Activated CD8-positive, alpha-beta T cell treated with anti-CD3 and anti-CD28 coated beads, Interleukin-2, amount 10 ng/mL, durations not matched to agents 7 days and 5 days (primary cell): ENCODE measurements at places on chromosomes 6 and 20. TPM values are rescaled to one million over a fixed set of nuclear protein-coding genes. Genes with fewer than 3 reads are reported as not detected.
A peak's percentile ranks its signal among the peaks of the same experiment; 100 is the strongest.

GRCh38 chr6:26534681-26535465, 3.3 kb upstream of the HMGN4 start:
- peaks cover 13% of the 10 kb centered on the region for H3K36me3 ChIP-seq
- H3K27ac ChIP-seq = no peak overlapping the region
- no peak overlapping the region for H3K4me3 ChIP-seq
- DNase-seq = no peak
- peaks cover 50% of the 10 kb centered on the region for H3K4me1 ChIP-seq

DNA sequence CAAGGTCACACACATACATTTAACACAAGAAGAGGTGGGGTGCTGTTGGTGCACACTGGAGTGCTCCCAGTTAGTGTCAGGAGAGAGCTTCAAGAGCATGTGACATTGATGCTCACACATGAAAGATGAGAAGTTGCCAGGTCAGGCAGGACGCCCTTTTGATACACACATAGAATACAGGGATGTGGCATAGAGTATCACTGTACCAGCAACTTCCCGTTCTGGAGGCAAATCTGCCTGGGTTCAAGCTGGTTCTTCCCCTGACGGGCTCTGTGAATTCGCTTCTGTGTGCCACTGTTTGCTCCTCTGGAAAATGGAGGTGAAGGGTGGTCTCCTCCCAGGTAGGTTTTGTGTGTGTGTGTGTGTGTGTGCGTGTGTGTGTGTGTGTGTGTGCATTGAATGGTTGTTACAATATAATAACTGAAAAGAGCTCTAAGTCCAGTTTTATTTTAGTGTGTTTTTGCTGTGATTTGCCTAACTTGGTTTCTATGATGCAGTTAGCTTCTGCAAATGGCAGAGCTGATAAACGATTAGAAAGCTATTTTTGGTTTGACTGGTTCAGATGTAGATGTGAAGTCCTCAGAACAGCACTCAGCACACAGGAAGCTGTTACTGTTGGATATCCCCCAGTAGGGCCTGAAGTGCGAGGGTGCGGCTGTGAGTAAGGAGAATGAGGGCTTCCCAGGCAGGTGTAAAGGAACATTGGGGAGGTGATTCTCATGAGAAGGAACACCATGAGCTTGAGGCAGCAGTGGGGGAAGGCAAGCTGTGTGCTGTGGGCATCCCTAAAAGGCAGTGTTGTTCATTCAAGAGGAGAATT, 53.4 kb downstream of the HIVEP1 start:
- no peak for DNase-seq
- peaks cover 49% of the 10 kb centered on the region for H3K4me1 ChIP-seq
- H3K4me3 ChIP-seq = no peak overlapping the region
- H3K27me3 ChIP-seq = no peaks in the 10 kb centered on the region
- H3K36me3 ChIP-seq = peaks cover 13% of the 10 kb centered on the region

DNA sequence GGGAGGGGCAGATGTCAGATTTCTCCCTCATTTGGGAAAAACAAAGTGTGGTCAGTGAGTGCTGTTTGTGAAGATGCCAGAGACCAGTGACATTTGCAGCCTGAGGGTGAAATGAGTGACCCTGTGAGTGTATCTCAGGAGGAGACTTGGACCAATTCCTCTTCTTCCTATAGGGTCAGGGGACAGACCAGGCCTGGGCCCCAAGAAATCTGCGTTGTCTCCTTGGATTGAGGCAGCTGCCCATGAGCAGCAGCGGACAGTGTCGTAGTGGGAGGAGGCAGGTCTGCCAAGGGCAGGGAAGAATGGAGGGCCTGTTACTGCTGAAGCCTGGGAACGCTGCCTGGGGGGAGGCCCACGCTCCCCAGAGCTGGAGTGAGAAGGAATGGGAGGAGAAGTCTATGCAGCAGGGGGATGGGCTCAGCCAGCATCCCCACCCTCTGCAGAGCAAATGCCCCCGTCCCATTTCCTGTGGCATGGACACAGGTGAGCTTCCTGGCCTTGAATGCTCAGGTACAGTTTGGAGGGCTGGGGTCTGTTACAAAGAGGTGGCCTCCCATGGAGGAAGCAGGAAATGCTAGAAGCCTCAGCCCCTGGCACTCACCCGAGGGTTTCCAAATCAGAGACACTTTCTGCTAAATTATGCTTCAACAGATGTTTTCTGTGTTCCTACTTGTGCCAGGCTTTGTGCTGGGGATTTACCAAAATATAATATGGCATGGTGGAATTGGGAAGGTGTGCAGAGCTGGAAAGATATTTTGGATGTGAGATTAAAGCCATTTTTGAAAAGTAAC, 29.8 kb downstream of the DAAM2 start:
- DNase-seq = no peak
- H3K36me3 ChIP-seq = no peaks in the 10 kb centered on the region
- no peaks in the 10 kb centered on the region for H3K4me1 ChIP-seq
- H3K27me3 ChIP-seq = no peaks in the 10 kb centered on the region
- H3K4me3 ChIP-seq = no peak overlapping the region

DNA sequence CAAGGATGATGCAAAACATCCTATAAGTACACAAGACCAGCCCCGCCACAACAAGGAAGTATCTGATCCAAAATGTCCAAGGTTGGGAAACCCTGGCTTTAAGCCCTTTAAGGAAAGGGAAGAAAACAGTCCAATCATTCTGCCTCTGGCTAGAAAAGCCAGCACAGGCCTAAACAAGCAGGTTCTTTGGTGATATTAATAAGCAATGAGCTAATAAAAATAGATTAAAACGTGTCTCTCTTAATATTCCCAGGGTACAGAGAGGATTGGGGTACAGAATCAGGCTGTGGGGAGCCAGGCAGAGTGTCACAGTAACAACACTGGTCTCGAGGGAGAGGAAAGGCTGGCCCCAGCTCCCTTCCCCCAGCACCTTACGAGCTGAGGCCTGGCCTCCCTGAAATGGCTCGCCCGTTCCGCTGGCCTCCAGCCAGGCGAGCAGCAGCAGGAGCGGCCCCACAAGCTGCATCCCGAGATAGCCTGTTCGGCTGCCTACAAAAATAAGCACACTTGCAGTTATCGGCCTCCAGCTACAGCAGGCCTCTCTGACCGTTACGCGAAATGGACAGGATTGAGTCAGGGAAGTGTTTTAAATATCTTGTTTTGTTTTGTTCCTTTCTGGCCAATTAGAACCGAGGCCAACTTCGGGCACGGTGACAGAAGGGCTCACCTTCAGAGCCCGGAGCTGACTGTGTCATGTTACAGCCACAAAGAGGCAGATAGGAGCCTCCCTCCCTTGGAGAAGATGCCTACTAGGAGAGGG, 4.0 kb upstream of the ZMYND8 start:
- no peak overlapping the region for H3K27ac ChIP-seq
- H3K4me3 ChIP-seq = no peak overlapping the region
- no peaks in the 10 kb centered on the region for H3K27me3 ChIP-seq
- H3K4me1 ChIP-seq = peaks cover 50% of the 10 kb centered on the region
- DNase-seq = no peak
- H3K36me3 ChIP-seq = peaks cover 6% of the 10 kb centered on the region

DNA sequence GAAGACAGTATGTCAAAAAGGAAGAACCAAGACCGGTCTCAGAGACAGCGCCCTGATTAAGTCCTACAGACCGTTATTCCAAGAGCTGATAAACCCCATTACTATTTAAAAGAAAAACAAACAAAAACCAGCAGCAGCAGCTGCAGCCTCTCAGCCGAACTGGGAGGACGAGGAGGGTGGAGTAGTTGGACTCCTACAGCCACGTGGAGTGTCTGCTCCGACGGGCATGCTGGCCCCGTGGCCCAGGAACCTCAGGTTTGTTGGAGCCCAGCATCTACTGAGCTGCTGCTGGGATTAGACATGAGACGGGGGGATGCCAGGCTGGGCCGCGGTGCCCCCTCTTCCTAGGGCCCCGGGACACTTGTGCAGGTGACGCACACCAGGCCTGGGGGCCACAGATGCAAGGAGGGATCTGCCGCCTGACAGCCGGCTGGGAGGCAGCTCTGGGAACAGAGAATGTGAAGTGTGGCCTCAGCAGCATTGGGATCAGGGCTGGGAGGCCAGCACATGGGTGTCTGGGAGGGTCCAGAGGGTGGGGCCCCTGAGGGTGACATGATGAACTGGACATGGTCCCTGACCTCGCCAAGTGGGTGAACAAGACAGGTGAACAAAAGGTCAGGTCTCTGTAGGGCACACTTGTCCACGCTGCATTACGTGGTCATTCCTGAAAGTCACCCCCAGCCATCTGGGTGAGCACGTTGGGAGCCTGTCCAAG, 2.9 kb upstream of the ZBTB46 start:
- no peak overlapping the region for H3K4me3 ChIP-seq
- peaks cover 24% of the 10 kb centered on the region for H3K27me3 ChIP-seq
- H3K4me1 ChIP-seq = peaks cover 12% of the 10 kb centered on the region

- H3K27ac ChIP-seq = no peak overlapping the region
- no peak overlapping the region for H3K4me3 ChIP-seq
- H3K36me3 ChIP-seq = no peaks in the 10 kb centered on the region
- peaks cover 17% of the 10 kb centered on the region for H3K4me1 ChIP-seq
- peaks cover 2% of the 10 kb centered on the region for H3K27me3 ChIP-seq
Measured at GRCh38 chr20:23446505-23446904, 6.2 kb downstream of the CST11 start.

- no peak overlapping the region for H3K27ac ChIP-seq
- DNase-seq = no peak
- H3K36me3 ChIP-seq = no peaks in the 10 kb centered on the region
Measured at GRCh38 chr20:43849496-43850186, 65.0 kb upstream of the TOX2 start.

DNA sequence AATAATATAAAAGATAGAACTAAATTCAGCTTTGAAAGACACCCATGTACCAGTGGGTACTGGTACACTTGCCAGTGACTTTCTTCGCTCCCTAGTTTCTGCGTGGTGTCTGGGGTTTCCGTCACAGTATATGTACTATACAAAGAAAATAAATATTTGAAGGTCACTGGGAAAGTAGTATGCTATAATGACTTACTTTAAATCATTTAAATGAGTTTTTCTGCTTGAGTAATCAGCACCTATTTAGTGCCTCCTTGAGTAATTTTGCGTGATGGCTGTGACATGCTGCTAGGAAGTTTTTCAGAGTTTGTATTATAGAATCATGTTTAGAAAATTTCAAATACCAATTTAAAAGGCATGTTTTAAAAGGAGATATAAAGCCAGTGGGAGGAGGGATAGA, 3.2 kb upstream of the CTCFL start:
- DNase-seq = no peak
- H3K27me3 ChIP-seq = peaks cover 9% of the 10 kb centered on the region

- no peak overlapping the region for H3K4me3 ChIP-seq
- H3K4me1 ChIP-seq = peaks cover 8% of the 10 kb centered on the region
- H3K36me3 ChIP-seq = peaks cover 22% of the 10 kb centered on the region
- H3K27me3 ChIP-seq = no peaks in the 10 kb centered on the region
Measured at GRCh38 chr20:41510847-41511450, 107.2 kb downstream of the CHD6 start.

DNA sequence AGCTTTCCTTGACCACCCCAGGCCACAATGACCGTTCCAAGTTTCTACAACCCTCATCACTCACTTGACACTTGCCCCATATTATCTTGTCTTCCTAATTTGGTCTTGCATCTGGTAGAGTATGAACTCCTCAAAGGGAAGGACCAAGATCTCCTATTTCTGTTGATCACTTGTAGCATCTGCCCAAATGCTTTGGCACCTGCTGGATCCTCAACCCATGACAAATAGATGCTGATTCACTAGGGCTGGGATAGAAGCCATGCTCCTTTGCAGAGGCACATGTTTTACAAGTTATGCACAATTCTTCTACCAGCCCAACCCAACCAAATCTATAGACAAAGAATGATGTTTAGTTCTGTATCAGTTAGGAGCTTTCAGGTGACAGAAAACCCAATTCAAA, 110.7 kb downstream of the UNC5CL start:
- DNase-seq = no peak
- peaks cover 11% of the 10 kb centered on the region for H3K27me3 ChIP-seq
- no peaks in the 10 kb centered on the region for H3K36me3 ChIP-seq
- H3K4me1 ChIP-seq = no peaks in the 10 kb centered on the region

DNA sequence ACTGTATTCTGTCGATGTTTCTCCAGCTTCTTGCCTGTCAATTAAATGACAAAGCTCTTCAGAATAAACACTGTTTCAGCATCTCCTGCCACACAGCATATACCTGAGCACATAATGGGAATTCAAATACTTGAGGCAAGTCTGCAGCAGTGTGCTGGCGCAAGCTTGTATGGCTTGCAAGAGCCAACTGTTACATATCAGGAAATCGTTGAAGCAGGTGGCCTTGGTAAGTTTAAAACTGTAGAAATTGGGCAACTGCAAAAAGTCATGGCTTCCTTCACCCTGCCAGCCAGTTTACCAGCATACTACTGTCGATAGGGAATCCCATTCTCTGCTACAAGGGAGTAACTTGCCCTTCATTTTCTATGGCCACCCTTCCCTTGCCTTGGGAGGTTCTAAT, 23.0 kb downstream of the CPNE1 start:
- peaks cover 23% of the 10 kb centered on the region for H3K36me3 ChIP-seq

- peak within 1 kb of the TSS; percentile 12 for H3K27ac ChIP-seq
- peaks cover 16% of the 10 kb centered on the region for H3K36me3 ChIP-seq
- H3K4me3 ChIP-seq = peak within 1 kb of the TSS; percentile 72
- H3K4me1 ChIP-seq = peaks cover 18% of the 10 kb centered on the region
- H3K27me3 ChIP-seq = peaks cover 30% of the 10 kb centered on the region
Measured at GRCh38 chr6:43455531-43456428, at the start of gene DLK2. TSS of gene DLK2 (minus strand) at chr6:43455548. CDS start at chr6:43454825, 723 bp downstream.

- no peaks in the 10 kb centered on the region for H3K27me3 ChIP-seq
- H3K4me3 ChIP-seq = no peak overlapping the region
- H3K4me1 ChIP-seq = peaks cover 10% of the 10 kb centered on the region
- H3K36me3 ChIP-seq = peaks cover 2% of the 10 kb centered on the region
- H3K27ac ChIP-seq = no peak overlapping the region
Measured at GRCh38 chr6:89605861-89606260, 32.7 kb downstream of the LYRM2 start.

GRCh38 chr6:111805511-111806164, 67.6 kb downstream of the FYN start:
- peak overlapping the region; percentile 99 for H3K27ac ChIP-seq
- DNase-seq = peak; percentile 52
- H3K36me3 ChIP-seq = peaks cover 31% of the 10 kb centered on the region
- H3K4me3 ChIP-seq = peak overlapping the region; percentile 51
- H3K4me1 ChIP-seq = peaks cover 92% of the 10 kb centered on the region
- no peaks in the 10 kb centered on the region for H3K27me3 ChIP-seq

- H3K4me1 ChIP-seq = peaks cover 5% of the 10 kb centered on the region
- H3K36me3 ChIP-seq = no peaks in the 10 kb centered on the region
- H3K4me3 ChIP-seq = no peak overlapping the region
- no peak for DNase-seq
Measured at GRCh38 chr6:43283905-43284304, 14.2 kb upstream of the SLC22A7 start.

GRCh38 chr20:44284032-44284431, 27.0 kb downstream of the FITM2 start:
- no peak overlapping the region for H3K4me3 ChIP-seq
- H3K27me3 ChIP-seq = no peaks in the 10 kb centered on the region
- no peaks in the 10 kb centered on the region for H3K4me1 ChIP-seq
- no peak for DNase-seq
- no peak overlapping the region for H3K27ac ChIP-seq
- H3K36me3 ChIP-seq = no peaks in the 10 kb centered on the region

- H3K36me3 ChIP-seq = peaks cover 21% of the 10 kb centered on the region
- no peak for DNase-seq
- no peak overlapping the region for H3K4me3 ChIP-seq
- no peaks in the 10 kb centered on the region for H3K27me3 ChIP-seq
- H3K27ac ChIP-seq = peak overlapping the region; percentile 96
- peaks cover 61% of the 10 kb centered on the region for H3K4me1 ChIP-seq
Measured at GRCh38 chr6:13453771-13454251, 33.6 kb downstream of the GFOD1 start.

The CYP21A2 gene
- total RNA-seq = not detected

The ANGPT4 gene
- not detected for total RNA-seq

The THEMIS gene
- total RNA-seq = 144 TPM

The C6orf15 gene
- not detected for total RNA-seq

The SLC22A1 gene
- 0.87 TPM for total RNA-seq

The HNF4A gene
- not detected for total RNA-seq

The PRL gene
- total RNA-seq = not detected

The TTBK1 gene
- total RNA-seq = not detected

The YIPF3 gene
- 55.6 TPM for total RNA-seq

The AKAP7 gene
- total RNA-seq = 7.8 TPM

The PDE10A gene
- not detected for total RNA-seq

The KIF6 gene
- total RNA-seq = not detected
